CD4-positive, alpha-beta T cell treated with Interleukin-17A for 1 hour (primary cell): ENCODE measurements at places on chromosomes 2 and 18.
A peak's percentile ranks its signal among the peaks of the same experiment; 100 is the strongest.

- no peak for DNase-seq
Measured at GRCh38 chr2:146392631-146393030, 1452.2 kb upstream of the ACVR2A start.

GRCh38 chr2:219521066-219521880, 7.0 kb downstream of the ASIC4 start:
- DNase-seq: no peak

DNA sequence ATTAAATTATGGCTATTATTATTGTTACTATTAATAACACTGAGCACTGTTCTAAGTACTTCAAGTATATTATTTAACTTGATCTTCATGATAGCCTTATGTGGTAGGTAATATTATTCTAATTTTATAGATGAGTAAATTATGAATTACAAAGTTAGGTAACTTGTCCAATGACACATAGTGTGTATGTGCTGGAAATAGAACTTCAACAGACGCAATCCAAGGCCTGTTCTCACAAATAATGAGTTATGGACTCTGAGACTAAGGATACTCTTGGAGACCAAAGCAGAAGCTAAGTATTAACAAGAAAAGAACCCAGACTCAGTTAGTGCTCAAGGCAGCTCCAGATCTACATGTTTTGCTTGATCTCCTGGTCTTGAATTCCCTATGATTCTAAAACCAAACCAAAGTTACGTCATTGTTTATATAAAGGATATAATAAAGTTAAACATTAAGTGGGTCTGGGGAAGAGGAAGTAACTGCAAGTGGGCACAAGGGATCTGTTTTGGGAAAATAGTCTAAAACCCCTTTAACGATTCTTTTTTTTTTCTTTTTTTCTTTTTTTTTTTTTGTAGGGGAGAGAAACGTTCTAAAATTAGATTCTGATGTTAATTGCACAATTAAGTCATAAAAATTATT, 211.3 kb downstream of the ERBB4 start:
- no peak for DNase-seq

GRCh38 chr18:11500153-11501122, 109.0 kb upstream of the SLC35G4 start:
- no peak for DNase-seq

DNA sequence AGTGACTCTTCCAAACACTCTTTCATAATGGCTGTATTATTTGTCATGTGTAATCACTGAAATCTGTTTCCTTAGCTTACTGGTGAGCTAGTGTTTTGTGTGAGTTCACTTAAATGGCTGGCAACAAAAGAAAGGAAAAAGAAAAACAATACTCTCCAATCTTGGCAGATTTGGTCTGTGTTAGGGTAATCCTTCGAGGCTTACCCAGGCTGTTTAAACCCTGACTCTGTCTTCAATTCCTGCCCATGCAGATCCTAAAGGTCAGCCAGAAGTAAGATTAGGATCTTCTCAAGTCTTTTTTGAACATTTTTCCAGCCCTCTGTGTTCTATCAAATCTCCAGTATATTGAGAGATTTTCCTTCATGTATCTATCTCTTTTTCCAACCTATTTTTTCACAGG, 85.3 kb downstream of the CCDC178 start:
- no peak for DNase-seq

DNA sequence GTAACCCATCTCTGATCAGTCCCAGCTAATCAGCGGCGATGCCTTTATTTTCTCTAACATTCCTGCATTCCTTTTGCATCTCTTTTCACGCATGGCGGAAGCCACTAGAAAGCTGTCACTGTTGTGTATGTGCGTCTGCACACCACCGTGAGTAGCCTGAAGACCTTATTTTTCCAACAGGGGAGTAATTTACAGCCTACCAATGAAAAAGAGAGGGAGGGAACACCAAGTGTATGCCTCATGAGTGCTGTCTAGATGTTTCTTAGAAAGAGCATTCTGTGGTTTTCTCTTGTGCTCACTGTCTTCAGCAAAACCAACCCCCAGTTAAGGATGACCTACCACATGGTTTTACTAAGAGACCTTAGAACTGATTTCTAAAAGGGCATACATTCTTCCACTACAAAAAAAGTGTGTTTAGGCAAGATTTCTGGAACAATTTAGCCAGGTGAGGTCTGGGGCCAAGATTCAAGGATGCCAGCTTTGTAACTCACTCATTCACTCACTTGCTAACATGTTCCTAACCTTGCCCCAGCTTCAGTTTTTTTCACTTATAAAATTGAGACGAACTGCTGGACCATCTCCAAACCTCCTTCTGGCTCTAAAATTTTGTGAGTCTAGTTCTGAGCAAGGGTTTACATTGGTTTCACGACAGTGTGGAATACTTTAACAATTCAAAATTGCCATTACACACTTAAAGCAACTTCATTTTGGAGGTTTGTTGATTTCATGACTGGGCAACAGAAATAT, 51.4 kb downstream of the BCL2 start:
- DNase-seq: no peak

DNA sequence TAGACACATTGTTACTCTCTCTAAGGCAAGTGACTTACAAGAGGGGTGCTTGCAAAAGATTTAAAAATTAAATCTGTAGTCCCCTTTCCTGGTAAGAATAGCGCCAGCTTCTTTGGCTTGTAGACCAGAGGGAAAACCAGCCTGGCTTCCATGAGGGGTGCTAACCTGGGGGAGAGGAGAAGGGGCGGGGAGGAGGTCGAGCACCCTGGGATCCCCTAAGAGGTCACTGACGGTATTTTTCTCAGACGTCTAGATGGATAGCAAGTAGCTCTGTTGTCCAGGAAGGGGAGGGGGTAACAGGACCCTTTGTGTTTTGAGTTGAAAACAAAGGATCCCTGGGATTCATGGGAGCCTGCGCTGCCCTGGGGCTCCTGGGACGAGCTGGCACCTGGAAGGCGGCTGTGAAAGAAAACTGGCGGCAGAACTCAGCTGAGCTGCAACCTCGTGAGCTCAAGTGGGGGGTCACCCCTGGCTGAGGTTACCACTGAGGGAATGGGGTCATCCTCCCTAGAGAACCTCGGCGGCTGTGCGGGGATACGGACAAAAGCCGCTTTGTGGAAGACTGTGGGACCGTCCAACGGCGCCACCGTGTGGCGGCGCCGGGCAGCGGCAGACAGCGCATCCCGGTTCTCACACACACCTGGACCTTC, 37.8 kb upstream of the MRPL19 start:
- peak; percentile 35 for DNase-seq

- no peak for DNase-seq
Measured at GRCh38 chr18:35939138-35939537, 33.3 kb upstream of the RMP24 start.

DNA sequence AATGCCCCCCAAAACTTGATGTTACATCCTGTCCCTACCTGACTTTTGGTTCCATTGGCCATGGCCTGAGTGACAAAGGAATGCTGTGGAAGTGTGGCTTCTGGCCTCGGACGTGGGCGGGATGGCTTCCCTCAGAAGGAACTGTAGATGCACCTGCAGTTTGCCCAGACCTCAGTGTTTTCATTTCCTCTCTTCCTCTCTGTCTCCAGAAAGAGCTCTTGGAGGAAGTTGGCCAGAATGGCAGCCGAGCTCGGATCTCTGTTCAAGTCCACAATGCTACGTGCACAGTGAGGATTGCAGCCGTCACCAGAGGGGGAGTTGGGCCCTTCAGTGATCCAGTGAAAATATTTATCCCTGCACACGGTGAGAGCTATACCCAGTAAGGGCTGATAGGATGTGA, 61.0 kb upstream of the TMEM87B start:
- no peak for DNase-seq

GRCh38 chr18:21433436-21433835, 167.1 kb downstream of the ESCO1 start:
- DNase-seq: no peak

- DNase-seq: no peak
Measured at GRCh38 chr2:231933916-231934401, 7.8 kb upstream of the NPPC start.

GRCh38 chr2:185108588-185108987, 510.3 kb downstream of the ZNF804A start:
- DNase-seq: no peak

- no peak for DNase-seq
Measured at GRCh38 chr2:181542170-181542569, 85.0 kb downstream of the ITGA4 start.

GRCh38 chr2:5980450-5981190, 288.4 kb downstream of the SOX11 start:
- DNase-seq: no peak

DNA sequence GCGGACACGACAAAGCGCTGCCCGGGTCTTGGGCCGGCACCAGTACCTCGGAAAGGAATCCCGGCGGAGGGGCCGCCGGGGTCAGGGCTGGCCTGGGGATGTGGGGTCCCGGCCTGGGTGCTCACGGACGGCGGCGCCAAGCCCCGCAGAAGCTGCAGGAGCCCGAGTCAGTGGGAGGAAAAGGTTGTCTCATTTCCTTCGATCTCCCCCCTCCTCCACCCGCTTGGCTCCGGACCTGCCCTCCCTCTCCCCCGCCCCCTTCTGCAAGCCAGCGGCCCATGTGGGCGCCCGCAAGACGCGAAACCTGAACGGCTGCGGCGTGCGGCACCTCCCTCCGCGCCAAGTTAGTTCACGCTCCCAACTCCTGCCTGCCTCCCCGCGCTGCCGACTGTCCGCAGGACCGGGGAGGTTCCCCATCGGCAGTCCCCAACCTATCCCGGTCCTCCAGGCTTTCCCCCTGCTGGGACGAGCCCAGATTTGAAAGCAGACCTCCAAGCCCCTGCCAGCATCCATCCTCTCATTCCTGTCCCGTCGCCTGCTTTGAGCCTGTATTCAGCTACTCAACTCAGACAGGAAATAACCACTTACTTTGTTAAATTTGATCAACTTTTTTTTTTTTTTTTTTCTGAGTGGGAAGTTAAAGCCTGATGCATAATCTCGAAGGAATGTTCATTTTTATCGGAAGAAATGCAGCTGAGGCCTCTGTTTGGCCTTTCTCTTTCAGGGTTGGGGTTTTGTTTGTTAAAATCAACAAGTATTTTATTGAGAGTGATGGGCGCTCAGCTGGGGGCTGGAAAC, at the start of gene EVA1A:
Gene EVA1A (minus strand): TSS at position 172 of the 798 bp plus-strand sequence. CDS start 42,799 bp downstream, outside the sequence.
- no peak for DNase-seq

- no peak for DNase-seq
Measured at GRCh38 chr2:236712961-236713673, 143.5 kb downstream of the ACKR3 start.

- no peak for DNase-seq
Measured at GRCh38 chr2:160207804-160208654, 8.0 kb upstream of the ITGB6 start.

DNA sequence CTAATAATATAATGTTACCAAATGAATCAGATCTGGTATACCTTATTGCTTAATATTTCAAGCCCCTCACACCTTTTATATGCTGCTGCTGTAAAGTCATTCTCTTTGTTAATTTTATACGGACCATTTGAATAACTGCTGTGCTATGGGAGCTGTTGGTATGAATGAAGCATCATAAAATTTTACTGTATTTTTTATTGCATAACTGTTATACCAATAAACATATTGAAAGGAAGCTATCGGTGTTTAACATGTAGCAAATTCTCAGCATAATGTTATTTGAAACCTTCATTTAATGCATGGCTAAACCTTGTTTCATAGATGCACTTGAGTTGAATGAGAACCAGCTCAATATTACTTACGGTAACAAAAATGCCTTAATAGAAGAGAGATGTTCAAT, 1040.3 kb downstream of the SOCS6 start:
- DNase-seq: no peak

GRCh38 chr2:2579814-2580213, 248.7 kb upstream of the MYT1L start:
- no peak for DNase-seq
